ENCODE measurements at places on chromosomes 11 and 22.
A peak's percentile ranks its signal among the peaks of the same experiment; 100 is the strongest.

DNA sequence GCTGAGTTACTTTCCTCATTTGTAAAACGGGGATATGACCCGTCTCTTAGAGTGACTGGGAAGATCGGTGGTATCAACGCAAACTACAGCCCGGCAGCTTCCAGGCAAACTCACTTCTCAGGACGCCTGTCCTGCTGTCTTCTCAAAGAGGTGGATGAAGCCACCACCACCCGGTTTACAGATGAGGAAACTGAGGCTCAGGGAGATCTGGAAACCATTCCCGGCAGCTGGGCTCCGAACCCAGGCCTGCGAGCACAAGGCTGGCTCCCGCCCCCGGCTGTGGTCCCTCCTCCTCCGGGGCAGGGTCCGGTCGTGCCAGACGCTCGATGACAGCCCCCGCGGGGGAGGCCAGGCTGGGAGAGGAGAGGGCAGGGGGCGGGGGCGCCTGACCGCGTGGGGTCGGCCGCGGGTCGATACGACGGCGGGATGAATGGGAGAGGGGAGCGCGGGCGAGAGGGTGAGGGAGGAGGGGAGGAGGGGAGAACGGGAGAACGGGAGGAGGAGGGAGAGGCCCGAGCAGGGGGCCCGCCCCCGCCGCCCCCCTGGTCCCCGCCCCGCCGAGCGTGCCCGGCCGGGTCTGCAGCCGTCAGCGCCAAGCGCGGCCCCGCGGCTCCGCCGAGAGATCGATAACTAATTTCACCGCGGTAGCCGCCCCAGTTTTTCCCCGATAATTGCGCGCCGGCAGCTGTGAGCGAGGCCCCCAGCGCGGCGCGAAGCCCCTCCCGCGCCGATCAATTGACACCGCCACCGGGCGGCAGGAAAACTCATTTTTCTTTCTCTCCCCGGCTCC is 14.0 kb downstream of the IGLL1 start:
- DNase-seq: peak; percentile 68

DNA sequence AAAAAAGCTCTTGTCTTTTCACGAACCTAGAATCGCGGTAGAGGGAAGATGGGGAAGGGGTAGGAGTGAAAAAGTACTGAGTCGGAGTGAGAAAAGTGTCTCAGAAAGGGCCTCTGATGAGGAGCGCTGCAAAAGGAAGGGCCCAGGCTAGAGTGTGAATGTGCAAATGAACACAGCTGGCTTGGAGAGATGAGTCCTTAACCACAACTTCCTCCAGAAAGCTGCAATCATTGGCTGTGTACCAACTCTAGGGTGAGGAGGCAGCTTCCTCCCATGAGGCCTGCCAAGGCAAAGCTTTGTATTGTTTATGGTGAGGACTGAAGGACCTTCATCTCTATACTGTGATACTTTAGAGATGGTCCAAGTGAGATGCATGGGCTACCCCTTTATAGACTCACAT is 566.9 kb upstream of the ANO5 start:
- peak; percentile 75 for DNase-seq

DNA sequence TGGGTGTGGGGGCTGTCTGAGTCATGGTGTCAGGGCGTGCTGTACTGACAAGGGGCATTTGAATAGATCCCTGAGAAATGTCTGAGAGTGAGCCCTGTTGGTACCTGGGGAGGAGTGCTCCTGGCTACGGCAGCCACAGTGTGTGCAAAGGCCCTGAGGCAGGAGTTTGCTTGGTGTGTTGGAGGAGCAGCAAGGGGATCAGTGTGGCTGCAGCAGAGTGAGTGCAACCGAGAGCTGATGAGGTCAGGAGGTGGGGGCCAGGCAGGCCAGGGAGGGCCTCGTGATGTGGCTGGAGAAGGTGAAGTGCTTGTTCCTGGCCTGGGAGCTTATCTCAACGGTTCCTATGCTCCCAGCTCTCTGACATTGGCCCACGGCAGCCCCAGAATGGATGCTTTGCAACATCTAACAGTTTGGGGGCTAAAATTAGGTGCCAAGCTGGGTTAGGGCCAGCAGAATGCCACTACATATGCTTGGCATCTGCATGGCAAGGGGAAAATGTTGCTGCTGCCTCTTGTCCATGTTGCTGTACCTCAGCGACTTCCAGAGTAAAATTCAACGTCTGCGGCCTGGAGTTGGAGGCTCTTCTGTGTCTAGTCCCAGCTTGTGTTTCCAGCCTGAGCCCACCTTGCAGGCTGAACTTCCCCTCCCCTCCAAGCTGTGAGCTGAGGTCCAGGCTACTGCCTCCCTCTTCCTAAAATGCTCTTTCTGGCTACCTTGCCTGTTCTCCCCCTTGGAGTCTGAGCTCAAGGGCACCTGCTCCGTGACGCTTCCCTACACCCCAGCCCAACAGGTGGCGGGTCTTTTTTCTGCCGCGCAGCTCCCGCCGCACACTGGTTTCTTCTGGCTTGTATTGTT is 48.2 kb upstream of the MYEOV start:
- no peak for DNase-seq

DNA sequence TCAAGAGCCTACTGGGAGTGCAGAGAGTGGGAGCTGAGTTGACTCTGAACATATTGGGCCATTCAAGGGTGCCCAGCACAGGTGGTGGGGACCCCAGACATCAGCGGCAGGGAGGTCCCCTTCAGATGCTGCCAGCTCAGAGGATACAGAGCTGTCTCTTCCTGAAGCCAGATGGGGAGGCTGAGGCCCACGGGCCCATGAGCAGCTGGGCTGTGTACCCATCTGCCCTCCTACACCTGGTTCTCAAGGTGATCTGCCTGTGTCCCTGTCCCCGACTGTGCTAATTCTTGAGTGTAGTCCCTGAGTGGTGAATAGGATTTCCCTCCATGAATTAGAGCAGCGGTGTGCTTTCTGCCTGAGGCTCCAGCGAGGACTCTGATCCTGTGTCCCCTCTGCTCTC is 76.3 kb downstream of the MICAL2 start:
- no peak for DNase-seq

DNA sequence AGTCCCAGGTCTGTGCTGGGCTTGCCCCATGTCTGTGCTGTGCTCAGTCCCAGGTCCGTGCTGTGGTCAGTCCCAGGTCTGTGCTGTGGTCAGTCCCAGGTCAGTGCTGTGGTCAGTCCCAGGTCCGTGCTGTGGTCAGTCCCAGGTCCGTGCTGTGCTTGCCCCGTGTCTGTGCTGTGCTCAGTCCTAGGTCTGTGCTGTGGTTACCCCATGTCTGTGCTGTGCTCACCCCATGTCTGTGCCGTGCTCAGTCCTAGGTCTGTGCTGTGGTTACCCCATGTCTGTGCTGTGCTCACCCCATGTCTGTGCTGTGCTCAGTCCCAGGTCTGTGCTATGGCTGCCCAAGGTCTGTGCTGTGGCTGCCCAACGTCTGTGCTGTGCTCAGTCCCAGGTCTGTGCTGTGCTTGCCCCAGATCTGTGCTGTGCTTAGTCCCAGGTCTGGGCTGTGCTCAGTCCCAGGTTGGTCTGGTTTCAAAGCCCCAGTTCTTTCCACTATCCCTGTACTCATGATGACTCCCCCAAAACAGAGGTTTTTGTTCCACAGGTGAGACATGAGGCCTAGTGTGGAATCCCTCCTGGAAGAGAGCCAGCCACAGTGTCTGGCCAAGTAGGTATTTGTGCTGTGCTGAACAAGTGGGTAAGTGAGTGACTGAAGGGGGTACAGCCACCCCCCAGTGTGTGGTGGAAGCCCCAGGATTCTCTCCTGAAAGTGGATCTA is 34.8 kb downstream of the IRAG1 start:
- no peak for DNase-seq

GRCh38 chr11:116420770-116421528 is 351.8 kb downstream of the BUD13 start:
- peak; percentile 64 for DNase-seq

- no peak for DNase-seq
Measured at GRCh38 chr11:129314371-129314770, 61.3 kb upstream of the BARX2 start.

DNA sequence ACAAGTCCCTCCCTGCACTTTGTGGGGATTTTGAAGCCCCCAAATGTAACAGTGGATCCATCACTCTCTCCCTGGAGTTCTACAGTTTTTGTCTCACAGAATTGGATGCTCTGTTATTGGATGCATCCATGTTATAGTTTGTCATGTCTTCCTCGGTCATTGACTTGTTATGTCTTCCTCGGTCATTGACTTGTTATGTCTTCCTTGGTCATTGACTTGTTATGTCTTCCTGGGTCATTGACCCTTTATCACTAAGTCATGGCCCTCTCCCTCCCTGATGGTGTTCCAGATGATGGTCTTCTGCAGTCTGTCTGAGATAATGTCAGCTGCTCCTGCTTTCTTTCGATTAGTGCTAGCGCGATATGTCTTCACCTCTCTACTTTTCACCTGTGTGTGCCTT is 981.5 kb downstream of the BRD1 start:
- no peak for DNase-seq

GRCh38 chr11:126585774-126586491 is 230.4 kb downstream of the ST3GAL4 start:
- peak; percentile 74 for DNase-seq

Data from urothelium cell line (cell line).